ENCODE measurements at places on chromosomes 11 and 22.

DNA sequence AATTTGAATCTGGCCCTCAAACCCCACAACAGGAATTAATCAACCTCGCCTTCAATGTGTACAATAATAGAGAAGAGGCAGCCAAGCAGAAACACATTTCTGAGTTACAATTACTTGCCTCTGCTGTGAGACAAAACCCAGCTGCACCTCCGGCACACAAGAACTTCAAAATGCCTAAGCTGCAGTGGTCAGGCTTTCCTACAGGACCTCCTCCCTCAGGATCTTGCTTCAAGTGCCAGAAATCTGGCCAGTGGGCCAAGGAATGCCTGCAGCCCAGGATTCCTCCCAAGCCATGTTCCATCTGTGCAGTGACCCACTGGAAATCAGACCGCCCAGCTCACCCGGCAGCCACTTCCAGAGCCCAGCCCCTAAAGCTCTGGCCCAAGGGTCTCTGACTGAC lies 3.4 kb upstream of the NDUFC2 start:
- no peak for DNase-seq

DNA sequence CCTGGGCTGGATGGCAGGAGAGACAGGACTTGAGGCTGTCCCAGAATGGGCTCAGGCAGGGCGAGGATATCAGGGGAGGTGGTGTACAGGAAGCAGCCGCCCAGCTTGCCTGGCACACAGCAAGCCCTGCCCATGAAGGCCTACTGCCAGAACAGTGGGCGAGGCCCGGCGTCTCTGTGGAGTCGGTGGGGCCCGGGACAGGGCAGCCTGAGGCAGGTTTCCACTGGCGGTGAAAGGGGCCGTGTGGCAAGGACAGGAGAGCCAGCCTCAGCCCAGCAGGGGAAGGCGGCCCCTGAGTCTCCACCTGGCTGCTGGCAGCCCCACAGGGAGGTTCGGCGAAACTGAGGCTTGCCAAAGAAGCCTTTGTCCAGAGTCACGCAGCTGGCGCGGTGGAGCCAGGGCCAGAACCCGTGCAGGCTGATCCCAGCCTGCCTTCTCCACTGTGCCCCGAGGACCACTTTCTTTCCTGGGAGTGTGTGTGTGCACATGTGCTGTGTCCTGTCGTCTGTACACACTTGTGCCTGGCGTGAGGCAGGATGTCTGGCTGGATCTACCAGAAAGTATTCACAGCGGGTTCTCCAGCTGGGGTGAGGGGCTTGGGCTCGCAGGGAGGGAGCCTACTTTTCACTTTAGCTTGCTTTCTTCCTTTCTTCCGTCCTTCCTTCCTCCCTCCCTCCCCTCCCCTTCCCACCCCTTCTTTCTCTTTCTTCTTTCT lies 1.2 kb downstream of the TSPO start:
- peak; percentile 67 for DNase-seq

DNA sequence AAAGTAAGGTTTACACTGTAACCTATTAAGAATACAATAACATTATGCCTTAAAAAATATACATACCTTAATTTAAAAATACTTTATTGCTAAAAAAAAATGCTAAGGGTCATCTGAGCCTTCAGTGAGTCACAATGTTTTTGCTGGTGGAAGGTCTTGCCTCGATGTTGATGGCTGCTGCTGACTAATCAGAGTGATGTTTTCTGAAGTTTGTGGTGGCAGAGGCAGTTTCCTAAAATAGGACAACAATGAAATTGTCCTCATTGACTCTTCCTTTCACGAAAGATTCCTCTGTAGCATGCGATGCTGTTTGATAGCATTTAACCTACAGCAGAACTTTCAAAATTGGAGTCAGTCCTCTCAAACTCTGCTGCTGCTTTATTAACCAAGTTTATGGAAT lies 97.6 kb downstream of the FAT3 start:
- no peak for DNase-seq

GRCh38 chr11:133154781-133155180 lies 377.5 kb downstream of the OPCML start:
- DNase-seq, result no peak

GRCh38 chr11:34654483-34655334 lies 33.8 kb downstream of the EHF start:
- peak; percentile 55 for DNase-seq

DNA sequence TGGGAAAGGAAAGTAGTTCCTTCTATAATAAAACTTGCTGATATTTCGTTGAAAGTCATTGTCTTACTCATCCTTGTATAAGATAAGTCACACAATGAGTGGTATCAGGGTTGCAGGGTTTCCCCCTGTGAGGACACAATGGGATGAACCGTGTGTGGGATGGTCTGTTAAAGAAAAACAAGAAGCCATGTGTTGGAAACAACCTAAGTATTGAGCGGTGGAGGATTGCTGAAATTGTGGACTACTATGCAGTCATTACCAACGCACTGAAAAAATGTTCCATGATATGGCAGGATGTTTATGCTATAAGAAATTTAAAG lies 28.6 kb downstream of the PTPRJ start:
- DNase-seq, result no peak

DNA sequence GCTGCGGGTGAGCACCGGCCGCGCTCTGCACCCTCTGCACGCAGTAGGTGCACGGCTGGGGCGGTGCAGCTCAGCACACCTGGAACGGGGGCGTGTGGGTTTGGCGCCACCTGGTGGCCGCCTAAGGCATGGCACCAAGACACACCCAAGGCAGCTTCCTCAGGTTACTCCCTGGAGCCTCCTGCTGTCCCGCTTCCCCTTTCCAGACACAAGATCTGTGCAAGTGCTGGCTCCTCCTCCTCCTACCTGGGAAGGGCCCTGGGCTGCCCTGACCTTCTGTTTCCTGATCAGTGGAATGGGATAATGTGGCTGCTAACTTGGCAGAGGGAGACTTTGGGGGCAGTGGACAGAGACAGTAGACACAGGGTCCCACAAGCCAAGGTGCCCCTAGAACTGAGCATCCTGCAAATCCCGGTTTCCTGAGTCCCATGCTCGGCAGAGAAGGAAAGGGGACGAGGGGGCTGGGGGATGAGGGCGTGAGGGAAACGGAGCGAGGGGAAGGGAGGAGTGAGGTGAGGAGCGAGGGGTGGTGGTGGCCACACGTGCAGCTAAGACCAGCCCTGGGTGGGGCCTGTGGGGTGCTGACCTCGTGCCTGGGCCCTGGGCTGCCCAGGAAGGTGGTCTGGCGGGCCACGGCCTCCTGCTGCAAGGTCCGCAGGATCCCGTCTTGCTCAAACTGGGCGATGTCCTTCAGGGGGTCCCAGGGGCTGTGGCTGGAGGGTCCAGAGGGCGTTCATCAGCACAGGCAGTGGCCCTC lies 34.8 kb upstream of the CARS1 start:
- DNase-seq, result peak; percentile 54

GRCh38 chr11:69497221-69497787 lies 15.8 kb downstream of the LINC01488 start:
- DNase-seq, result no peak

DNA sequence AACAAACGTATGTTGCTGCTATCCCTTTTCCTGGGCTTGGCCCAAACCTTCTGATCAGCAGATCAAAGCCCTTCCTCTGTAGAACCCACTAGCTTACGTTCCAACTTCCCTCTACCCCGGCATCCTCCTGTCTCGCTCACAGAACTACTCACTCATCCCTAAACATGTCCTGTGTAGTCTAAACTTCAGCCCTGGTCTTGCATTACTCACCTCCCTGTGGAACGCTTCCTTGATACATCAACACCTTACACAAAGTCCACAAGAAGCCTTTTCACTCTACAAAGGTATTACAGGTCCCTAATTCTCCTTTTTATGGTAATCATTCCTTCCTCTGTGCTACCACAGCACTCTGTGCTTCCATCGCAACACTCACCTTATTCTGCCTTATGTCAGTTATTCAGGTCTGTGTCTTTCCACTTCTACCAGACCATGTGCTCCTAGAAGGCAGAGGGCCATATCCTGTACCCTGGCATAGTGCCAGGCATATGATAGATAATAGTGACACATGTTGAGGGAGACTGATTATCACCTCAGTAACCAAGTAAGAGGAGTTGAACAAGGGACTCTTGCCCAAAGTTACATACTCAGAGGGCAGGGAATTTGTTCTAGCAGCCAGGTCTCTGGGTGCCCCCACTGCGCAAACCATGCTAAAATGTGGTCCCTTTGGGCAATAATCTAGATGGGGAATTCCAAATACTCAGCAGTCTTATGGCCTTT lies 41.6 kb downstream of the USP35 start:
- peak; percentile 4 for DNase-seq

DNA sequence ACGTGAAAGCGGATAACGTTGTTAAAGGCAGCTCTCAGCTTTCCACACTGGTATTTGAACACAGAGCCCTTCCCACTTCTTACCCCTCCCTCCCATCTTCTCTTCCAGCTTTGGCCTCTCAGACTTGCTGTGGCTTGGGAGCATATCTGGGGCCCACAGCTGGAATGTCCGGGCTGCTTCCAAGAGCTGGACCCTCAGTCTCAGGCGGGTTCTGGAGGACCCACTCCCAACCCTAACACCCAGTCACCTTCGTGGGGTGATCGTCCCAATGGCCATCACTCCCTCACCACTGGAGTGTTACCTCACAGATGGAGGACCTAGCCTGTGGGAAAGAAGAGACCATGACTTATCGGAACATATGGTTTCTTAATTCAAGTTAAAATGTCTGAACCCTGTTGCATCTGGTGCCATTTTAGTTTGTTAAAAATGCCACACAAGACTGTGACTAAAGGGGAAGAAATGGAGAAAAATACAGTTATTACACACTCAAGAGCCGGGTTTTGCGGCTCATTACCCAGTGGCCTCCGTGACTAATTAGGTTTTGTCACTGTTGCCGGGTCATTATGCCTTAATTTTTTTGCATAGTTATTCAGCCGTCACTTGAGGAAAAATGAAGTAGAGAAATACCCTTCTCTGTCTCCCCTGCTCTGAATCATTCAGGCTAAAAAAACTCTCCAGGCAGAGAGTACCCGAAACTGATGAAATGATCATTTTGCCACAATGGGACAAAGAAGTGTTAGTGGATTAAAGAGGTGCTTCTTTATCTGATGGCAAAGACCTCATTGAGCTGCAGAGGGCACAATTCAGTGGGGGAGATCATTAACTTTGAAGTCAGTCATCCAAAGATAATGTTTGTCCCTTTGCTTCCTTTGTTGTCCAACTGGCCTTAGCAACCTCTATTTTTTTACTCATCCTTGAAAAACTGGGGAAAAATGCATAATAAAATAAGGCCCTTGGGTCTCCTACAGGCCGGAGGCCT lies 87.2 kb upstream of the HTATIP2 start:
- DNase-seq, result no peak

DNA sequence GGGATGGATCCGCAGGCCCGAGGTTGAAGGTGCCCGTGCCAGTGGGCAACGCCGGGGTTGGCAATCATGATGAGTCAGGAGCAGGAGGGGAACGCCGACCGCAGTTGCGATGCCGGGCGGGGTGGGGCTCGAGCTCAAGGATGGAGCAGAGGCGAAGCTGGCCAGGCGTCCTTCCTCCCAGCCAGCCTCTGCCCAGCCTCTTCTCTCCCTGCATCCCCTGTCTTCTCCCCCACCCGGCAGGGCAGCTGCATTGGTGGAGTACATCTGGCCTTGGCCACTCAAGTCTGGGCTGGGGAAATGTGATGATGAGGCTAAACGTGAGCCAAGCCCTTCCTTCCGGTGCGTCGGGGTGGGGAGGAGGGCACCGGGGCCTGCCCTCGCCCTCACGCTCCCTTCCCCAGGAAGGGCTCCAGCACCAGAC lies 3.9 kb downstream of the IFITM10 start:
- no peak for DNase-seq

GRCh38 chr11:129352676-129353075 lies 23.0 kb upstream of the BARX2 start:
- DNase-seq, result no peak

- no peak for DNase-seq
These were observed 7.1 kb upstream of the CDC42EP2 start for GRCh38 chr11:65307298-65308229.

DNA sequence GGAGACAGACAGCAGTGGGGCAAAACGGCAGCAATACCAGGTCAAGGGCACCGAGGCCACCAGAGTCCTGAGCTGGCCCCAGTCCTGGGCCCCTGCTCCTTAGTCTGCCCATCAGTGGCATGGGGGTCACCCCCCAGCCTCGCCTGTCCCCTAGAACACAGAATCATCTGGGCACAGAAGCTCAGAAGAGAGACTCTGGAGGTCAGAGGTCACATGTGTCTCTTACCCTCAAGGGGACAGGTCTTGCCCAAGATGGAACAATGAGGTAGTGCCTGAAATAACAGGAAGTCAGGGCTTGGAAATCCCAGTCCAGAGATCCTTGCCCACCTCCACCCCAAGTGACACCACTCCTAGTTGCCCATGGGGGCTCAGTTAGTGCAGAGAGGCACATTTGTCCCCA lies 20.6 kb downstream of the PDE2A start:
- no peak for DNase-seq

DNA sequence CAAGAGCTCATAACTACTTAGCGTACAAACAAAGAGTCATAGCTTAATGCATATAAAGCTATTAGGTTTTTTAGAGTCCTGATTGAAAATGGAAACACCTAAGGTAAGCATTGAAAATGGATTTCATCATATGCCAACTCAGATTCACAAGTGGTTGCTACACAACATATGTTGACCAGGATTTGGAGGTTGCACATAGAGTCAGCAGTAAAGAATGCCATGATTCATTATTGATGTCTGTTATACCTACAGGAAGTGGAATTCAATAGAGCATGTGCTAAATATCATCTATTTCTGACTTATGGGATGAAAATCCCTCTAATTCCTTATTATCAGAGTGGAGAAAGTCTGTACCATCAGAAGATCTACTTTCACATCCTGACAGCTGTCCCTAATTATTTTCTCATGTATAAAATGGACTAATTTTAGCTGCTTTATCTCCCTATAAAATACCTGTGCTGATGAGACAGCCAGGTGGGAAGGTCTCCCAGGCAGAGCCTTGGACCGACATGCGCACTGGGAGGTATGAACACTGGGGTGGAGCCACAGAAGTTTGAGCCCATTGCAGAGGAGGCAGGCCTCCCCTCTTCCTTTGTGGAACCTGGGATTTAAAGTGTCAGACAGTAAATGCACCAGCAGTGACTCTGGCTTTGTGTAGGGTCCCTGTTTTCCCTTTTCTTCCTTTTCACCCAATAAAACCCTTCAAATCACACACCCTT lies 204.2 kb downstream of the AASDHPPT start:
- no peak for DNase-seq

DNA sequence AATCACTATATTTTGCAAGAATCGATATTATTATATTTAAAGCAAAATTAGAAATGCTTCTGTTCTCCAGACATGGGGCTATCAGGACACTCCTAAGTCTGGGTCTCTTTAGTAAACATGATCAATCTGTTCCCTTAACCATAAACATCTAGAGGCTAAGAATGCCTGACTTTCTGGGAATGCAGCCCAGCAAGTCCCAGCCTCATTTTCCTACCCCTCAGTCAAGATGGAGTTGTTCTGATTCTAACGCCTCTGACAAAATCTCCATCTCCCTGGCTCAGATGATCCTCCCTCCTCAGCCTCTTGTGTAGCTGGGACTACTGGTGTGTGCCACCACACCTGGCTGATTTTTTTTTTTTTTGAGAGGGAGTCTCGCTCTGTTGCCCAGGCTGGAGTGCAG lies 35.0 kb downstream of the SLCO2B1 start:
- DNase-seq, result no peak

DNA sequence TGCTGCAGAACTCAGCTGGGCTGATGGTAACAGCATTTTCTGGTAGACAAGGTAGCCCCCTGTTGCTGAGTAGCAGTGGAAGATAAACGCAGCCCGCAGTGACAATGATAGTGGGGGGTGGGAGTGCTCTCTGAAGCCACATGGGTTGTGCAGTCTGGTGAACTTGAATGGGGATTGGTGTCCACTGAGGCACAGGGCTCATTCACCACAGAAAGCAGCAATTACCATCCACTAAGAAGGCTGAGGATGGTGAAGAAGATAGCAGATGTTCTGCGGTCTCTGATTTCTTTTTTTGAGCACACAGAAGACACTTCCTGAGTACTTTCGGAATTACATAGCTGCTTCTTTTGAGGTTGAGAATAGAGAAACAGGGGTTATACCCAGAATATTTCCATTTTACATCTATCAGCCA lies 150.3 kb downstream of the LRRC4C start:
- no peak for DNase-seq
